ENCODE measurements at places on chromosomes 5 and 9. TPM values are rescaled to one million over a fixed set of nuclear protein-coding genes. Genes with fewer than 3 reads are reported as not detected.

Gene FAM81B
- not detected for total RNA-seq

Gene PCDHGA11
- total RNA-seq: 8.6 TPM

Gene CD274
- total RNA-seq: 2.8 TPM

Gene FRRS1L
- 3.9 TPM for total RNA-seq

Gene TEK
- 20.0 TPM for total RNA-seq

Gene WASHC1
- 11.3 TPM for total RNA-seq

Gene ORM1
- not detected for total RNA-seq

Gene CCNI2
- not detected for total RNA-seq

Gene CCNJL
- total RNA-seq: 0.63 TPM

Gene DND1
- total RNA-seq: 1.3 TPM

Gene OMD
- total RNA-seq: 19.2 TPM

GRCh38 chr9:31519011-31519410 is 865.4 kb upstream of the ACO1 start:
- no peaks in the 10 kb centered on the region for H3K36me3 ChIP-seq
- H3K4me1 ChIP-seq: no peaks in the 10 kb centered on the region
- no peaks in the 10 kb centered on the region for H3K27me3 ChIP-seq
- no peak for DNase-seq
- H3K4me3 ChIP-seq: no peak overlapping the region

DNA sequence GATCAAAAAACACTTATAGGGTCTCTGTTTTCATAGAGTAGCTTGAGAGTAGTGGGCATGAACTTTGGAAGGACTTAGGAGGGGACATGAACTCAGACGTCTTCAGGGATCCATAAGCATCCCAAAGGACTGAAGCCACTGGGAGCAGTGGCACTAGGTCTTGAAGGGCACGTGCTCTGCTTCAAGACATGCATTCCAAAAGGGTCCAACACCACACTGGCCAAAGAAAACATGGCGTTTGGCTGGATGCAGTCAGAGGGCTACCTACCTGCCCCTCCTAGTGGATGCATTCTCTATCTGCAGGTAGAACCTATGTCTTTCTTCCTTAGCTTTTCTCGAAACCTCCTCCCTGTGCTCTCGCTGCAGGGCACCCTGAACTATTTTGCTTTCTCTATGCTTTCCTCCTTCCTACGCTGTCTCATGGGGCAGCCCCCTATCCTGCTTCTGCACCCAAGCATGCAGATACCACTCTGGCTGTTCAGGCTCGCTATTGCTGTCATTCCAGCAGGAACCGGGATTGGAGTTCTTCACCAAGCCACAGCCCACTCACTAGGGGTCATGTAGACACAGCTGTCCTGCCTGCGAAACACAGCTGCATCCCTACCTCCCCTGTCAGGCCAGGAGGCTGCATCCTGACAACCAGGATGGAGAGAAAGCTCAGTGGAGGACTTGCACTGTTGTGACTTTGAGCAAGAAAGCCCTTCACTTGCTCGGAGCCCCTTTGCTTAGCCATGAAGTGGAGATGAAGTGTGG is 11.9 kb downstream of the FAM240B start:
- no peak overlapping the region for H3K4me3 ChIP-seq
- no peaks in the 10 kb centered on the region for H3K27me3 ChIP-seq
- H3K4me1 ChIP-seq: peaks cover 4% of the 10 kb centered on the region
- no peak overlapping the region for H3K27ac ChIP-seq
- DNase-seq: no peak

- no peak overlapping the region for H3K27ac ChIP-seq
- no peaks in the 10 kb centered on the region for H3K4me1 ChIP-seq
- DNase-seq: no peak
- H3K4me3 ChIP-seq: no peak overlapping the region
These were observed 347.4 kb downstream of the PSAT1 start for GRCh38 chr9:78644359-78644758.

- H3K4me1 ChIP-seq: peaks cover 82% of the 10 kb centered on the region
- H3K27ac ChIP-seq: peak overlapping the region; percentile 98
- H3K27me3 ChIP-seq: no peaks in the 10 kb centered on the region
- peaks cover 42% of the 10 kb centered on the region for H3K36me3 ChIP-seq
- DNase-seq: no peak
- no peak overlapping the region for H3K4me3 ChIP-seq
These were observed 4.4 kb downstream of the RNF44 start for GRCh38 chr5:176532795-176533194.

- no peaks in the 10 kb centered on the region for H3K4me1 ChIP-seq
These were observed 141.8 kb downstream of the MUSK start for GRCh38 chr9:110810262-110810976.

DNA sequence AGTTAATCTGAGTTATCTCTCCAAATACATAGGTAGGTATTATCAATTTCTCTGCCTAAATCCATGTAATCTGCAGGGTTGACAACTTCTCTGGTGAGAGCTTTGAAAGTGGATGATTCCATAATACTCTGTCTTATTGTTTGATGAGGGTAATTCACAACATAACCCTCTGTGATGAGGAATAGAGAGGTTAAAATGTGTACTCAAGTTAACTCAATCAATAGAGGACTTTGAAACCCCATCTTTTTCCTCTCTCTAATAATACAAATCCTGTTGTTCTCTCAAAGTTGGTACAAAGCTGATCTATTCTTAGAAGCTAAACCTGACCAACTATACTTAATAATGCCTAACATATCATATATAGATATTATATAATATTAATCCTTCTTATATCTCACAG is 100.1 kb downstream of the PLPPR1 start:
- H3K36me3 ChIP-seq: no peaks in the 10 kb centered on the region
- no peaks in the 10 kb centered on the region for H3K27me3 ChIP-seq
- no peak overlapping the region for H3K27ac ChIP-seq
- H3K4me3 ChIP-seq: no peak overlapping the region
- DNase-seq: no peak

GRCh38 chr5:83093692-83094091 is 16.3 kb downstream of the XRCC4 start:
- H3K36me3 ChIP-seq: no peaks in the 10 kb centered on the region
- no peak for DNase-seq
- H3K27me3 ChIP-seq: no peaks in the 10 kb centered on the region

GRCh38 chr5:83496626-83497025 is 25.1 kb downstream of the VCAN start:
- no peak overlapping the region for H3K27ac ChIP-seq
- no peaks in the 10 kb centered on the region for H3K36me3 ChIP-seq
- no peak overlapping the region for H3K4me3 ChIP-seq
- H3K27me3 ChIP-seq: no peaks in the 10 kb centered on the region

GRCh38 chr9:34553511-34554021 is 30.8 kb upstream of the ENHO start:
- H3K4me3 ChIP-seq: no peak overlapping the region
- peaks cover 10% of the 10 kb centered on the region for H3K4me1 ChIP-seq
- H3K27ac ChIP-seq: no peak overlapping the region
- no peaks in the 10 kb centered on the region for H3K27me3 ChIP-seq
- H3K36me3 ChIP-seq: no peaks in the 10 kb centered on the region

GRCh38 chr5:157282150-157282549 is 16.2 kb downstream of the CYFIP2 start:
- DNase-seq: no peak
- no peaks in the 10 kb centered on the region for H3K27me3 ChIP-seq
- H3K4me3 ChIP-seq: no peak overlapping the region
- no peaks in the 10 kb centered on the region for H3K36me3 ChIP-seq
- H3K4me1 ChIP-seq: no peaks in the 10 kb centered on the region
- no peak overlapping the region for H3K27ac ChIP-seq

- H3K4me1 ChIP-seq: no peaks in the 10 kb centered on the region
- DNase-seq: no peak
- no peaks in the 10 kb centered on the region for H3K27me3 ChIP-seq
These were observed 53.6 kb downstream of the RASGEF1C start for GRCh38 chr5:180155365-180155926.

- H3K4me1 ChIP-seq: no peaks in the 10 kb centered on the region
- no peaks in the 10 kb centered on the region for H3K36me3 ChIP-seq
- DNase-seq: no peak
- no peaks in the 10 kb centered on the region for H3K27me3 ChIP-seq
- no peak overlapping the region for H3K27ac ChIP-seq
These were observed 80.8 kb downstream of the FAM81B start for GRCh38 chr5:95471942-95472341.

GRCh38 chr9:124000784-124001457 is 10.6 kb upstream of the LHX2 start:
- H3K27ac ChIP-seq: no peak overlapping the region
- H3K36me3 ChIP-seq: no peaks in the 10 kb centered on the region
- peaks cover 7% of the 10 kb centered on the region for H3K27me3 ChIP-seq
- peaks cover 23% of the 10 kb centered on the region for H3K4me1 ChIP-seq

GRCh38 chr9:85925493-85925892 is 15.5 kb upstream of the NAA35 start:
- no peak overlapping the region for H3K27ac ChIP-seq
- DNase-seq: no peak
- H3K27me3 ChIP-seq: no peaks in the 10 kb centered on the region

DNA sequence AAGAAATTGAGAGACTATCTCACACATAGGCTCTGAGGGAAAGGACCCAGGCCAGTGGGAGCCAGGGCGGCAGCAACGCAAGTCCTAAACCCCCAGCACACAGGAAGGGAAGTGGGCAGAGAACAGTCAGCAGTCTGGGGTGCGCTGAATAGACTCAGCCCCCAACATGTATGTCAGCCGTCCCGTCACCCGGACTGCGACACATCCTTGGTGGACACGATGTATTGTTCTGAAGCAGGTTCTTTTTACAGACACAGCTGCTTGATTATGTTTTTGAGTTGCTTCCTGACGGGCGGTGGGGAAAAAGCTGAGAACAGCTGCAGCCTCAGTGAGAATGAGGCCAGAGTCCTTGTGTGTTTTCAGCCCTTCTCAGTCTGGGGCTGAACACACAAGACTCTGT is 64.1 kb upstream of the CXCL14 start:
- H3K27me3 ChIP-seq: no peaks in the 10 kb centered on the region
- no peaks in the 10 kb centered on the region for H3K4me1 ChIP-seq
- H3K27ac ChIP-seq: no peak overlapping the region
- no peak overlapping the region for H3K4me3 ChIP-seq

- no peaks in the 10 kb centered on the region for H3K36me3 ChIP-seq
- H3K4me1 ChIP-seq: no peaks in the 10 kb centered on the region
- peak within 1 kb of the TSS; percentile 55 for H3K4me3 ChIP-seq
- peak within 1 kb of the TSS; percentile 84 for H3K27ac ChIP-seq
These were observed at the start of gene SEMA4D for GRCh38 chr9:89497978-89498851. TSS of gene SEMA4D (minus strand) at chr9:89498113. CDS start at chr9:89405456, 92,657 bp downstream.

DNA sequence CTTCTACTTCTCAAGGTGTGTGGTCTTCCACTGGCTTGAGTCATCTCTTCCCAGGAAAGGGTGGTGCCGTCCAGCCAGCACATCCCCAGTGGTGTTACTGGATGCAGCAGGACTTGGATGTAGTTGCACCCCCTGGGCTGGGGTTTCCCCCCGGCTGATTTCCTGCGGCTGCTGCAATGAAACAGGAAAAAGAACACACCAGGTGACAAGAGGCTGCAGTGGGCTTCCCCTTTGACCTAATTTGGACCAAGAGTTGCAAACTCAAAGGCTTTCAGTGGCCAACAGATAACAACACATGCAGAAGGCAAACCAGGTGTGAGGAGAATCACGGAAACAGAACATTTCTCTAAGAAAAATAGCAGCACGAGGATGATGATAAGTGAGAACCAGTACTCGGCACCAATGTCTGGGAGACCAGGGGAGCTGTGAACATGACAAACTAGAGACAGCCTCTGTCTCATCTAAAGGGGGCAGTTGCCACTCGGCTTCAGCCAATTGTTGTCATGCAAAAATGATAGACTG is 83.7 kb downstream of the PDE6A start:
- no peaks in the 10 kb centered on the region for H3K36me3 ChIP-seq
- no peak overlapping the region for H3K4me3 ChIP-seq
- peaks cover 5% of the 10 kb centered on the region for H3K4me1 ChIP-seq
- DNase-seq: no peak
- H3K27me3 ChIP-seq: no peaks in the 10 kb centered on the region

DNA sequence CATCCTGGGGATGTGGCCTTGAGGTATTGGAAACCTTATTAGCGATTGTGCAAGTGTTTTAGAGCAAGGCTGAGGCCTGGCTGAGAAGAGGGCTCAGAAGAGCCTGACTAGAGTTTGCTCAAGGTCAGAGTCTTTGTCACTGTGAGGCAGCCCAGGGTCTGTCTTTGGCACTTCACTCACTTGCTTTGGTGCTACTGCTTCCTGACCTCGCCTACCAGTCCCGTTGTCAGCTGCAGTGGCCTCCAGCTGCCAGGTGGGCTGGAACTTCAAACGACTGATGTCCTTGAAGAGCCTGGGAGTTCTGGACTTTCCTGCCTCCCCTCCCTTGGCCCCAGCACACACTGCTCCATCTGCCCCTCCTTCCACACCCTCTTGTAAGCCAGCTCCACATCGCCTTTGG is 228.0 kb downstream of the SNX18 start:
- DNase-seq: no peak
- no peaks in the 10 kb centered on the region for H3K27me3 ChIP-seq
- peaks cover 33% of the 10 kb centered on the region for H3K4me1 ChIP-seq
- H3K36me3 ChIP-seq: no peaks in the 10 kb centered on the region
- no peak overlapping the region for H3K27ac ChIP-seq
- no peak overlapping the region for H3K4me3 ChIP-seq
